A549 treated with Hydrocortisone at 1 μM for 4 hours (cell line): ENCODE measurements at places on chromosomes 11 and 22. TPM values are rescaled to one million over a fixed set of nuclear protein-coding genes. Genes with fewer than 3 reads are reported as not detected.

The PVALB gene
- total RNA-seq, result not detected in 5 replicates

The OR51B6 gene
- not detected in 5 replicates for total RNA-seq

The TEAD1 gene
- total RNA-seq, result 45.9 to 85.1 TPM (median 73.5 TPM) in 5 replicates

The MOGAT2 gene
- total RNA-seq, result not detected in 5 replicates

The SELENOO gene
- 16.1 to 20.4 TPM (median 19.0 TPM) in 5 replicates for total RNA-seq

The TMEM109 gene
- total RNA-seq, result 107 to 134 TPM (median 124 TPM) in 5 replicates

The CDC42EP1 gene
- 24.7 to 33.4 TPM (median 31.0 TPM) in 5 replicates for total RNA-seq

The VSIG10L2 gene
- total RNA-seq, result not detected in 5 replicates

The MFRP gene
- not detected in 5 replicates for total RNA-seq

The DUSP8 gene
- 0.74 to 1.5 TPM (median 1.2 TPM) in 5 replicates for total RNA-seq

The MTFP1 gene
- 65.8 to 72.6 TPM (median 68.0 TPM) in 5 replicates for total RNA-seq

The WNT11 gene
- 1.1 to 2.1 TPM (median 1.8 TPM) in 5 replicates for total RNA-seq

The MED15 gene
- 58.2 to 71.0 TPM (median 61.5 TPM) in 5 replicates for total RNA-seq

The SPON1 gene
- total RNA-seq, result 0.07 TPM in 1 of 5 replicates, not detected in the others
